ENCODE measurements at places on chromosomes 11 and 22. TPM values are rescaled to one million over a fixed set of nuclear protein-coding genes. Genes with fewer than 3 reads are reported as not detected.

Gene CHADL
- total RNA-seq, result 0.23 TPM

Gene TRIM6
- 0.28 TPM for total RNA-seq

Gene ACR
- total RNA-seq, result not detected

Gene RAB1B
- 124 TPM for total RNA-seq

Gene IGLL5
- total RNA-seq, result not detected

Gene RAB36
- total RNA-seq, result 0.15 TPM

Gene C22orf39
- total RNA-seq, result 35.5 TPM

Gene SPECC1L
- total RNA-seq, result 41.6 TPM

Gene ZP1
- not detected for total RNA-seq

Gene LMO1
- not detected for total RNA-seq

Gene PARVB
- total RNA-seq, result 22.2 TPM

Gene UPK2
- total RNA-seq, result not detected

Gene MYEOV
- total RNA-seq, result not detected

Gene GRAP2
- total RNA-seq, result 112 TPM

Data from activated naive CD4-positive, alpha-beta T cell treated with anti-CD3 and anti-CD28 coated beads, Interleukin-2, amount 10 ng/mL, durations not matched to agents 5 hours and 36 hours (primary cell).